ENCODE measurements at places on chromosomes 16 and 17. TPM values are rescaled to one million over a fixed set of nuclear protein-coding genes. Genes with fewer than 3 reads are reported as not detected.
A peak's percentile ranks its signal among the peaks of the same experiment; 100 is the strongest.

DNA sequence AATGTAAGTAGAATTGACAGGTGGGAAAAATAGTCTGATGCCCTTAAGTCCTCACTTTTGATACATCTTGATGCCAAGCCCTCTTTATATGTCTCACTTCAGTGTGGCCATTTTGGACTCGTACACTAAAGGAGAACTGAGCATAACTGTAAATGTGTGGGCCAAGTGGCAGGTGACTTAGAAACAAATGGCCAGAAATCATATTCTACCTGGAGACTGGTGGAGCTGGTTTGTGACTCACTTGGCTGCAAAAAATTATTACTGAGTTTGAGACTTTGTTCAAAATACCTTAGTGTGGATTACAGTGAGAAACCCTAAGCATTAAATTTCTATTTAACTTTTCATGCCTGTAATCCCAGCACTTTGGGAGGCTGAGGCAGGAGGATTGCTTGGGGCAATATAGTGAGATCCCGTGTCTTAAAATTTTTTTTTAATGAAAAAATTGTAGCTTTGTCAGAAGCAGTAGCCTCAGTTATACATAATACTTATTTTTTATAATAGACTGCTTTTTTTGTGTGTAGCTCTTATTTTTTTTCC is 5.0 kb downstream of the HAPSTR1 start:
- no peak for DNase-seq

The PHOSPHO1 gene
- 3.0 TPM for total RNA-seq

DNA sequence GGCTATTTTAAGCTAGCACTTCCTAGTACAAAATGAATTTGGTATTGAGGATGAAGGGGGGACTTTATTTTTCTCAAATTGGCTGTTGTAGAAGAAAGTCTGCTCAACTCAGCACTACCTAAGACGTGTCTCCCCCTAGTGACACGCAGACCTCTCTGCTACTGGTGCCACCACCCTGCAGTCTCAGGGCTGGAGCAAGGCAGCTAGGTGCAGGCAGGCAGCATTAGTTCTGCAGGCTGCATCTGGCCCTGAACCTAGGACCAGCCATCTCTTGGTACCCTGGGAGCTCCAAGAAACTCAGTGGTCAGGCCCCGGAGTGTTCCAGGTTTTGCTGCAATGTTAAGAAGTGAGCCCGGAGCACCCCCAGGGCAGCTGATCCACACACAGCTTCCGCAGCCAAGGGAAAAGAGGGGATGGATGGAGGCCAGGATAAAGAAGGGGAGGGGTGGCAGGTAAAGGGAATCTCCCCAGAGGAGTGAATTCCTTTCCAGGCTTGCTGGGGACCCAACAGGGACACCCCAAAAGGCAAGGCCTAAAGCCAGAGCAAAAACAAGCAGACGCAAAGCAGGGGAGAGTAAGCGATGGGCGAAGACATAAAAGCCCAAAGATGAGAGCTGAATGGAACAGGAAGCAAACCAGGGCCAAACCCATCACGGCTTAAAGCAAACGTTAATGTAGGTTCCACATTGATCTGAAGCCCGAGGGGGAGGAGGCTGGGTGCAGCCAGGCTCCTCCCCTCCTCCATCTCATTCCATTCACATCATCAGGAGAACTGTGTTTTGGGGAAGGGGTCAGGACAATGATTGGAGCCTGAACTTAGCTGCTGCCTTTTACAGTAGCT is 200.5 kb downstream of the ZFHX3 start:
- no peak for DNase-seq

DNA sequence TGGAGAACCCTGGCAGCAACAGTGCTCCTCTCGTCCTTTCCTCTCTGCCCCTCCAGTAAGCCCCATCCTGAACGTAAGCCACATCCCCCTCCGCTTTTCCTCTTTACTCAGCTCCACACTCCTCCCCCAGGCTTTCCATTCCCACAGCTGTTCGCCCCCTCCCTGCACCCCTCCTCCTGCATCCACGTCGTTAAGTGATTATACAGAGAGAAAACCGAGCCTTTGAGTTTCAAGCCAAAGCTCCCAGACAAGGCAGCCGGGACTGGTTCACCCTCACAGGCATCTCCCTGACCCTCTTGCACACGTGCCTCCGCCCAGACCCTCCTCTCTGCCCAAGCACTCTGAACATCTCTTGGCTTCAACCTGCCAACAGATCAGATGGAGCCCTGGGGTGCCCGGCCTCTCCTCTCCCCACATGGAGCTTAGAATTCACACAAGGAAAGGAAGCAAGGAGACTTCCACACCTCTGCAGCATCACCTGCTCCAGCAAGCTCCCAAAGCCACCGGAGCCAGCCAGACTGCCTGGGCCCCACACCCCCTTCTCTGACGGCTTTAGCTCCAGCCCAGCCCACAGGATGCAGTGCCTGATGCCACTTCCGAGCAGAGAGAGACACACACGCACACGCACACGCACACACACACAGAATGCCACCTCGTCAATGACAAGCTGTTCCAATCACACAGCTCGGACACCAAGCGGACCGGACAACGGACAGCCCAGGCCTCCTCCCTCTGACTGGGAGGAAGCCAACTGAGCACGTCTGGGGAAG is 99.9 kb upstream of the CCL2 start:
- no peak for DNase-seq

The UMOD gene
- not detected for total RNA-seq

- DNase-seq, result no peak
Observed at GRCh38 chr17:33164169-33164881, 128.8 kb downstream of the ASIC2 start.

DNA sequence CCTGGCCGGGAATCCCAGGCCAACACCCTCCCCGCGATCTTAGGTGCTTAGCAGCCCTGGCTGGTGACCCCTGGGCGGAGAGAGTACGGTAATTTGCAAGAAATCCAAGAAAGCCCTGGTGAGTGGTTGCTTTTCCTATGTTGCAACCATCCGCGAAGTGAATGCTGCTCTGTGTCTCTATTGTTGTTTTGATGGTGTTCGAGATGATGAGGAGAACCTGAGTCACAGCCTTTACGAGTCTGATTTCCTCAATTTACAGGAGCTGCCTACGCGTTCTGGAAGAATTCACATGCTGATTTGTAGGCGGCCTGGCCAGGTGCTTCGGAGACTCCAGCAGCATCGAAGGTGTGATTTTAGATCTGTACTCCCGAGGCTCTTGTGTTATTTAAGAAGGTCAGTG is 63.3 kb downstream of the TMEM235 start:
- DNase-seq, result peak; percentile 40

GRCh38 chr17:7283471-7284216 is 2.1 kb downstream of the SLC2A4 start:
- DNase-seq, result no peak

- DNase-seq, result no peak
Observed at GRCh38 chr16:72162105-72162692, 9.8 kb downstream of the PMFBP1 start.

GRCh38 chr16:81560979-81561657 is 116.5 kb downstream of the CMIP start:
- DNase-seq, result no peak

GRCh38 chr16:17972460-17972943 is 364.0 kb downstream of the NPIPA8 start:
- DNase-seq, result no peak

DNA sequence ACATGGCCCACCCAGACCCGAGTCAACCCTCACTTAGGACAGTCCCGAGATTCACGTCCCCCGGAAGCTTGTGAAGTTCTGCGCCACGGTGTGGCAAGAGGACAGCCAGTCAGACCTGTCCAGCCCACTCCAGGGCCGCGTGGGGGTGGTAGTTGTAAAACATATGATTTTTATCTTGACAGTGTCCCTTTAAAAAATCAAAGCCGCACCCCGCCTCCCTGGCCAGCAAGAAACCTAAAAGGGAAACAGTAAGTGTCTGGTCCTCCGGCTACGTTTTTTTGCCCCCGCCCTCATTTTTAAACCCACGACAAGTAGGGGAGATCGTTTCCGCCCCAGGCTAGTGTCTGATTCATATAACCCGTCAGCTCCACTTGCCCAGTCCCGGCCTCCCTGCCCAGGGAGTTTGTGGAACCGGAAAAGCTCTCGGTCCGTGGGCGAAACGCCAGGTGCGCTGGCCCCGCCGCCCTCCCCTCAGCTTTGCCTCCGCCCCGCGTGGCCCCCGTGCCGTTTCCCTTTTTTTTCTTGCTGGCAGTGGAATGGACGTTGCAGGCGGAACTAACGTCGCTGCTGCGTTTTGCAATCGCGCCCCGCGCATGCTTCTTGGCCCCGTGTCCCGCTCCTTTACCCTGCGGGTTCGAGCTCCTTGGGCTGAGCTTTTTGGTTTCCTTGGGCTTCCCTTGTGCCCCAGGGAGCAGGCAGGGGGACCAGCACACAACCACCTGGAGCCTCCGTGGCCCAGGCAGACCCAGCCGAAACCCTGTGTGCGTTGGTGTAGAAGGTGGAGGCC is 13.3 kb upstream of the NUDT16L1 start:
- no peak for DNase-seq

The PDE6G gene
- not detected for total RNA-seq

The FASN gene
- 754 TPM for total RNA-seq

The OR2C1 gene
- not detected for total RNA-seq

The MYH8 gene
- not detected for total RNA-seq

GRCh38 chr17:3885970-3886369 is 6.9 kb downstream of the CAMKK1 start:
- no peak for DNase-seq

The CBFA2T3 gene
- total RNA-seq, result 19.1 TPM

- DNase-seq, result peak; percentile 57
Observed at GRCh38 chr17:44774271-44775135, 15.7 kb downstream of the ADAM11 start.

DNA sequence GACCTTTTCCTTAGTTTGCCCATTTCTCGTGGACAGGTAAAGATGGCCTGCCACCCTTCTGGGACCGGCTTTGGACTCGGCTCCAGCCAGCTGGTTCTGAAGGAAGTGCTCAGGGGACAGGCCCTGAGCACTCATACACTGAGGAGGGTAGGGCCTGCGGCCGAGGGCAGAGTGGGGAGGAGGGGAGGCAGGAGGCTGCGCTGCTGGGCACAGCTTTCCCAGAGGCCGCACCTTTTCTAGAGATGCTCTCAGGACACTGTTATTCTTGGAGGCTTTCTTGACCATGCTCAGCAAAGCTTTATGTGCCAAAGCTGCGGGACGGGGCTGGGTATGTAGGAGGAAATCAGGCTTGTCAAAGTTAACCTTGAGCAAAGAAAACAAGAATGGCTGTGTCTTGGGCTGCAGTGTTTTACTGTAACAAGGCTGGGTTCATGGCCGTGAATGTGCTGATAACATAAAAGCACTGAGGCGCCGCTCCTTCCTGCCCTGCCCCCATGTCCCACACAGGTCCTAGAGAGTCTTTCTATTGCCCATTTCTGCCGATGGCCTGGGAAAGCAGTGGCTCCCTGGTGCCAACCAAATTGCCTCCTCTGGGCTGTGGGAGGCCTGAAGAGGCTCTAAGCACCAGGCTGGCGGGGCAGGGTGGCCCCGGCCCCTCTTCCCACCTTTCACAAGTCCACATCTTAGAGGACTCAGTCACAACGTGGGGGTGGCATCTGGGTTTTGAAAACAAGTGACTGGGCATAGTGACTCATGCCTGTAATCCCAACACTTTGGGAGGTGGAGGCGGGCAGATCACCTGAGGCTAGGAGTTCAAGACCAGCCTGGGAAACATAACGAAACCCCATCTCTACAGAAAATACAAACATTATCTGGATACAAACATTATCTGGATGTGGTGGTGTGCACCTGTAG is 22.3 kb upstream of the TIMP2 start:
- DNase-seq, result no peak

DNA sequence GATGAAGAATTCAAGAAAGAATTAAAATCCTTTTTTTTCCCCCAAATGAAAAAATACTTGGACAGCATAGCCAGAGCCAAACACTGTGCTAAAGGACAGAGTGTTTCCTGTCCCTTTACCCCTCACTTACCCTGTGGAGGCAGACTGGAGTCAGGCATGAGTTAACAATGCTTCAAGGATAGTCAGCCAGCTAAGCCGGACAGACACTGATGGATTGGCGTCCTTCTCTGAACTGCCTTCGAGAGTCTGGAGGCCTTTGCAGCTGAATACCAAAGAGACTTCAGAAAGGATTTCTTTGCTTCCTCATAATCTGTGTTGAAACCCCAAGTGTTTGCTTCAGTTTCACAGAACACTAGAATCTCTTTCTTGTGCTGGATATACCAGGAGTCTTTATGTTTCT is 4.6 kb downstream of the METTL9 start:
- no peak for DNase-seq

The SREBF1 gene
- total RNA-seq, result 298 TPM

DNA sequence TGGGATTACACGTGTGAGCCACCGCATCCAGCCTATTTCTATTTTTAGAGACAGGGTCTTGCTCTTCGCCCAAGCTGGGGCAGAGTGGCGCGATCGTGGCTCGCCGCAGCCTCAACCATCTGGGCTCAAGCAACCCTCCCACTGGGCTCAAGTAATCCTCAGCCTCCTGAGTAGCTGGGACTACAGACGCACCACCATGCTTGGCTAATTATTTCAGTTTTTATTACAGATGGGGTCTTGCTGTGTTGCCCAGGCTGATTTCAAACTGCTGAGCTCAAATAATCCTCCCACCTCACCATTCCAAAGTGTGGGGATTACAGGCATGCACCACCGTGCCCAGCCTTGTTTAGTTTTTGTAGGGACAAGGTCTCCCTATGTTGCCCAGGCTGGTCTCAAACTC is 53.8 kb downstream of the CCDC57 start:
- DNase-seq, result no peak

- DNase-seq, result no peak
Observed at GRCh38 chr16:68973611-68974120, 130.3 kb downstream of the TANGO6 start.

GRCh38 chr16:52498328-52499059 is 48.4 kb downstream of the TOX3 start:
- no peak for DNase-seq

DNA sequence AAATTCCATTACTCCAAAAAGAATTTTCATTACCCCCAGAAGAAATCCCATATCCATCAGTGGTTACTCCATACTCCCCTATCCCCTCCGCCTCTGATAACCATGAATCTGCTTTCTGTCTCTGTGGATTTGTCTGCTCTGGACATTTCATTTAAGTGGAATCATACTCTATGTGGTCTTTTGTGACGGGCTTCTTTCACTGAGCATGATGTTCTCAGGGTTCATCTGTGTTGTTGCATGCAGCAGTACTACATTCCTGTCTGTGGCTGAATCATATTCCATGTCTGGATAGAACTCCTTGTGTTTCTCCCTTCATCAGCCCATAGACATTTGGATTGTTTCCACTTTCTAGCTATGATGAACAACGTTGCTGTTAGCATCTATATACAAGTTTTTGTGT is 59.5 kb upstream of the IRX3 start:
- no peak for DNase-seq

- no peak for DNase-seq
Observed at GRCh38 chr16:53090286-53090590, 35.4 kb downstream of the CHD9 start.

- DNase-seq, result no peak
Observed at GRCh38 chr17:73165616-73166404, 1.0 kb downstream of the SSTR2 start.

Data from HCT116 (cell line).